ENCODE measurements at places on chromosomes 5 and 9.

DNA sequence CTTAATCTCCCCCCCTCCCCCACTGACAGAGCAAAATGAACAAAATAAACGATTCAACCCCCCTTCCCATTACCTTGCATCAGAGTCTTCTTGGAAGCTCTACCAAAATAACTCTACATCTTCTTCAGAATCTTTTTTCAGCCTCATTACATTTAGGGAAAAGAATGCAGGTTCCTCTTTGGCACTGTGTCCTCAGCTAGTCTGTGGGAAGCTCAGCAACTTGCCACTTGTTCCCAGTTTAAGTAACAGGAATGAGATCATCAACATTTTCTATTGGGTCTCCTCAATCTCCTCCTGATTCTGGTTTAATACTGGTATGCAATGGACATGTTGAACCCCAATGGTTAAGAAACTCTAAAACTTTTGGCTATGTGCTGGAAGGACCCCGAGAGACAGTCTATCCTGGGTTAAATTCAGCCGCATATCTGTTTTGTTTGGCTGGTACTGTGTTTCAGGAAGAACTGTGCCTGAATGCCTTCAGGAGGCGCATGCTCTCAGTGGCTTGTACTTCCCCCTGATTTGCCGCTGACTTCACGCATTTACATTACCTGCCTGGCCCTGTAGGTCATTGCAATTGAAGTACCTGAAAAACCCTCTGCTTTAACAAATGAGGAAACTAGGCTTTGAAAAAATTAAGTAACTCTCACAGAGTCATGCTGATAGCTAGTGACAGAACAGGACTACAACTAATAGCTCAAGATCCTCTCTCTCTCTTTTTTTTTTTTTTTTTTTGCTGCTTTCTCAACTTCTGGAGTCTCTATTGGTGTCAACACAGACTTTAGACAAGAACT lies 78.1 kb upstream of the HMHB1 start:
- DNase-seq: peak; percentile 53

DNA sequence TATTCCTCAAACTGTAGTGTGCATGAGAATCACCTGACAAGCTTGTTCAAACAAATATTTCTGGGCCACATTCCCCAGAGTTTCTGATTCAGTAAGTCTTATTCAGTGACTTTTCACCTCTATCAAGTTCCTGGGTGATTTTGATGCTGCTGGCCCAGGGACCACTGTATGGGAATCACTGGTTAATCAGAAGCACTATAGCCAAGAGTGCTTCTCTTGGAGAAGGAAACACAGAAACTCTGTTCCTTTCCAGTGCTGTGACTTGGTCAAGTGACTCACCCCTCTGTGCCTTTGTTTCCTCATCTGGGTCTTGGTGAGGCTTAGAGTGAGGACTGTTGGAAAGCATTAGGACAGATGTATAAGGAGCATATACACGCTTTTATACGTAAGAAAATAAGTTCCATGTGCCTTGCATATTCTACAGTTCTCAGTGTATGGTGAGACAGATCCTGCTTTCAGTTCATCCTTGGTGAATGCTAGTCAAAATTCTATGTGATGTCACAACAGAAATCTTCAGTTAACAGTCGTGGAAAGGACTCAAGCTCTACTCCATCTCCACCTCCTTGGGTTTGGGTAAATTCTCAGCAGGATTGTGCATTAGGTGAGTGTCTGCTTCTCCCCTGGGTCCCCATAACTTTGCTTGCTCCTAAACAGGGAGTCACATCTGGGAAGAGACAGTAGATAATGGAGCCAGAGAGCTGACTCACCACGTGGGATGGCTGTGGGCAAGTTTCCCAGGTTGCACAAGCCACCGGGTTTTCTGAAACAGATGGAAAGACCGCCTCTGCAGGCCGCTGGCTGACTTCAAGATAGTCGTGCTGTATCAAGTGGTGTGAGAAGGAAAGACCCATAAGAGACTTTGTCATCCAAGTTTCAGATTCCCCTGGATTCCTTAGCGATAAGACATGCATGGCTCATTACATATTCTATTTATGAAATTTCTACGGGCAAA lies 117.0 kb downstream of the NXNL2 start:
- DNase-seq: peak; percentile 51

GRCh38 chr5:157669701-157670097 lies 1.6 kb upstream of the C5orf52 start:
- no peak for DNase-seq

DNA sequence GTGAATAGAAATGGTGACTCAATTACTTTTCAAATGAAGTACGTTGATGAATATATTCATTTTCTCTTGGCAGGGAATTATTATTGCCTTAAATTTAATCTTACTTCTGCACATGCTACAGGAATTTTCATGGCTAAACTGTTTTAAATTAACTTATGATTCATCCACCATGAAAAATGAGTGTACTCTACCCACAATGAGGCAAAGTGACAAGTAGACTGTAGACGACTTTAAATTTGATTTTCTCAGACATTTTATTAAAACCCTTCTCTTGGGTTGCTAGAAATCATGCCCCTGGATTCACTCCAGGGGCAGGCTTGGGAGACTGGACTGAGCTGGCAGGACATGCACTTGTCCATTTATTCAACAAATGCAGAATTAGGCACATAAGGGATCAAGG lies 23.5 kb upstream of the ERAP2 start:
- DNase-seq: no peak

- DNase-seq: no peak
These were observed 68.9 kb upstream of the SARDH start for GRCh38 chr9:133807037-133807436.

GRCh38 chr9:105816981-105817380 lies 122.6 kb downstream of the TMEM38B start:
- no peak for DNase-seq

DNA sequence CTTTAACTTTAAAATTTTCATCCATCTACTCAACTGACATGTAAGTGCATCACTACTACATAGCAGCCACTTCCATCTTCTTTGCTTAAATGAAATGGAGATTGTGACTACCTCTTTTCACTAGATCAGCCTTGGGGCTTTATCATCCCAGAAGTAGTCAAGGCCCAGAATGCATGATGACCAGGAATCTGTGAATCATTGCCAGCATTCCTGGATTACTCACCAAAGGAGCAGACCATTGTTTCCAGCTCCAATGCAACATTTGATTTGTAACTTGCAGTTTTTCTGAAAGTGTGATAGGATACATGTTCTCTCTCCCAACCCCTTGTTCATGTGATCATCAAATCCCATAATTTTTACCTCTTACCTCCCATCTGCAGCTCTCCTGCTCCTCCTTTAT lies 65.1 kb downstream of the PLPPR1 start:
- DNase-seq: no peak

- DNase-seq: no peak
These were observed 109.9 kb downstream of the YIPF5 start for GRCh38 chr5:144060598-144060997.

DNA sequence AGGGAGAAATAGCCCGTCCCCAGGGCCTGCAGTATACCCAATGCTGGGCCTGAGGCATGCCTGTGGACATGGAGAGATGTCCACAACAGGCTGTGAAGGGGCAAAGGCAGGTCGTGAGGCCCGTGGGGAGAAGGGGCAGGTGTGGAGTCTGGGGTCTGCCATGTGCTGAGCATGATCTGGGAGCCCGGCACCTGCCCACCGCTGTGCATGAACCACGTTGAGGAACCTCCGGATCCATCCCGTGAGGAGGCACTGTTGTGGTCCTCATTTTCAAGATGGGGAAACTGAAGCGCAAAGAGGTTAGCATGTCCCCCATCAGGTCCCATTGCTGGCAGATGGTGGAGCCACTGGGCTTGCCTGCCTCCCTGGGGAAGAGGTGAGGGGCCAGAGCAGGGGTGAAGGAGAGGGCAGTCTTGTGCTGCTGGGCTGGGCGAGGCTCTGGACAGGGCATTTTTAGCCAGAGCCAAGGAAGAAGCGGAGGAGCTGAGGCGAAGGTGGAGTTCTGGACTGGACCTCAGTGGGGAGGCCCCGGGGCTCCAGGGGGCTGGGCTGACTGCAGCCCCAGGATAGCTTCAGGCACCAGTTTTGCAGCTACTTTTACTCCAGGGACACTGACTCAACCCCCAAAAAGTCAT lies 46.5 kb downstream of the LRSAM1 start:
- no peak for DNase-seq

DNA sequence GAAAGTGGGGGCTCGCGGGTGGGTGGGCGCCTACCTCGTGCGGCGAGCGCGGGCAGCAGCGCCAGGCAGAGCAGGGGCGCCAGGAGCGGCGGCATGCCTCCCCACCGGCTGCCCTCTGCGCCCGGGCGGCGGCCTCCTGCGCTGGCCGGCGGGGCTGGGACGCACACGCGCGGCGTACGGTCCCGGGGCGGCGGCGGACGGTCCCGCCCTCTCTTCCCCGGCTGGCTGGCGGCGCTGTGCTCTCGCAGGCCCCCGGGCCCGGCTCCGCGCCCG lies 220 bp downstream of the NOTCH1 start:
- DNase-seq: no peak

DNA sequence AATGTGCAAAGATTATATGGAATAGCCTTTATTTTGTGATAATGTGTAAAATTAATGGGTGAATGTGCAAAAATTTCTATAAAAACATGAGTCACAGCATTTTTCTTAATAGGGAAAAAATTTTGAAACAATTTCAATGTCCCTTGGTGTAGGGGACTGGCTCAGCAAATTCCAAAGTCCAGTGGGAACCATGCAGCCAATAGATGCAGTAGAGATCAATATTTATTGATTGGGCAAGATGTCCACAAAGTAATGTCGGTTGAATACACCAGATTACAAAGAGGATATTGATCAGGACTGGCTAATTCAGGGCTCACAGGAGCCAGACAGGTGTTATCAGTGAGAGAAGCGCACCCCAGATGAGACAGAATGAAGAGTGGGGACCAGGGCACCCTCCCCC lies 62.5 kb downstream of the AMBP start:
- no peak for DNase-seq

DNA sequence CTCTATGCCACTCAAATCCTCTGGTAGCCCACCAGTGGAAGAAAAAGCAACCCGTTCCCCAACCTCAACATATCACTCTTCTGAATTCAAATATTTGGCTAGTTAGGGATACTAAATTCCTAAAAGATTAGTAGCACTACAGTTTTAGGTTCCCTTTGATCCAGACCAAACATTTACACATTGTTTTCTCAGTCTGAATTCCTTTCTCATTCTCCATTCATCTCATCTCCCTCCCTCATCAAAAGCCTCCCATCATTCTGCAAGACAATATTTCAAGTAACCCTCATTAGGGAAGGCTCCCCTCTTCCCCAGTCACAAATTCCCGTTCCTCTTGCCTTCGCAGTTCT lies 26.3 kb downstream of the ADAM19 start:
- DNase-seq: no peak

GRCh38 chr5:15933259-15934207 lies 246.1 kb downstream of the MARCHF11 start:
- no peak for DNase-seq

- no peak for DNase-seq
These were observed 23.0 kb downstream of the AMBP start for GRCh38 chr9:114055061-114055460.

DNA sequence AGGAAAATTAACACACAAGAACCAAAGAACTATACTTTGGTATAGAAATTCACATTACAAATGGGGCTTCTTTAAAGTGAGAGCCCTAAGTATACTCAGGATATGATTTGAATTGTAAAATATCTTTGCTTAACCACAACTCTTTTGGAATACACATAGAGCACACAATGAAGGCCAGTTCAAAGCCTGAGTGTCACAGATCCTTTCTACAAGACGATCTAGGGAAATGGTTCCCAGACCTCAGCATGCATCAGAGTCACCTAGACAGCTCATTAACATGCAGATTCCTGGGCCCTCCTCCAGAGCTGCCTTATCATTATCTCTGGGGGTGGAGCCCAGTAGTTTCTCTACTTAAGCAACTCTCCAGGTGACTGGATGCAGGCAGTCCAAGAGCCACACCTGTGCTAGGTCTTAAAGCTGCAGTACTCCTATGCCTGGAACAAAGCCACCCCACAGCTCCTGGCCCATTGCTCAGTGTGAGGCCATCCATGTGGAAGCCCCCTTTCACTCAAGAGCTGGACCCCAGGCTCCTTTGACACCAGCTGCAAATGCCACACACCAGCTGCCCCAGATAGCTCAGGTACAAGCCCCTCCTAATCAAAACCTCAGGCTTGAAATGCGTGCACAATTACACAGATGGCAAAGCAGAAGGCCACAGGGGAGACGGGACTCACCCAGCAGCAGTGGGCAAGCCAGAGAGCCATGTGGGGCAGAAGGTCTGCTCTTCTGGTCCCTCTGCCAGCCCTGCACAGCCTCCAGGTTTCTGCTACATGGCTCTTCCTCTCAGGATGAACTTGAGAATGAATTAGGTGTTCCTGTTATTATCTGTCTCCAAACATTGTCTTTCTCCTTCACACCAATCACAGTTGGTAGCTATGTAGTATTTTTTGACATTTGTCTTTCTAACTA lies 106.1 kb downstream of the SH3TC2 start:
- DNase-seq: no peak

DNA sequence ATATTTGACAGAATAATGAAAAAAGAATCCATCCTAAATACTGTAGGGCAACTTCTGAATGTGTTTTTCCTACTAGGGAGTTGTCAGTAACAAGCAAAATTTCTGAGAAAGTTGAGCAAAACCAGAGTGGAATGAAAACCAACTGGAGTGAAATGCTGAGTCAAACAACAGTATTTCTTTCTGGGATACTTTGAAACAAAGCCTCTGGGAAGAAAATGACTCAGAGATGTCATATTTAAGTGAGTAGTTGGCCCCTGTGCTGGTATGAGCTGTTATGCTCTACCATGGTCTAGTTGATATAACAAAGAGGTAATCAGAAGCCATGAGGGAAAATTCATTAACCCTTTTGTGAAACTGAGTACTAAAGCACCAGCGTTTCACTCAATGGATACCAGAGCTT lies 372.1 kb upstream of the C9orf72 start:
- DNase-seq: no peak

Measured in suppressor macrophage (primary cell).